Muscle of arm (tissue), 14 donors: ENCODE measurements at places on chromosomes 4 and X. TPM values are rescaled to one million over a fixed set of nuclear protein-coding genes. Genes with fewer than 3 reads are reported as not detected.

The CDX4 gene
- polyA plus RNA-seq: not detected

GRCh38 chr4:11209826-11210225, 218.9 kb downstream of the HS3ST1 start:
- no peak for DNase-seq

DNA sequence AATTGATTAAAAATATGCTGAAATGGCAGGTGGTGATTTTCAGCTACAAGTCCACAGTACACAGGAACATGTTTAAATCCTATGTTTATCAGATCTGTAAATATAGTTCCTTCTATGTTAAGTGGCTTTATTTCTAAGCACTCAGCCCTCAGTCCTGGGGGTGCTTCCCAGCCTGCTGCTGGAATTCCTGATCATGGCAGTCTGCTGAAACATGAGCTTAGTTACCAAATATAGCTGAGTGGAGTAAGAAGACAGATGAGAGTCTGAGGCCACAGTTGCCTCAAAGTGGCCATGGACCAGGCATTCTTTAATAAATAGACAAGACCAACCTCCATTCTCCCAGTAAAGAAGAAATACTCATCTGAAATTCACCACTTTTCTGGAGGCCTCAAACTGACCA, 17.1 kb upstream of the DDX60 start:
- peak; percentile 9 for DNase-seq

- DNase-seq: no peak
Measured at GRCh38 chrX:115318139-115318538, 28.6 kb downstream of the LUZP4 start.

DNA sequence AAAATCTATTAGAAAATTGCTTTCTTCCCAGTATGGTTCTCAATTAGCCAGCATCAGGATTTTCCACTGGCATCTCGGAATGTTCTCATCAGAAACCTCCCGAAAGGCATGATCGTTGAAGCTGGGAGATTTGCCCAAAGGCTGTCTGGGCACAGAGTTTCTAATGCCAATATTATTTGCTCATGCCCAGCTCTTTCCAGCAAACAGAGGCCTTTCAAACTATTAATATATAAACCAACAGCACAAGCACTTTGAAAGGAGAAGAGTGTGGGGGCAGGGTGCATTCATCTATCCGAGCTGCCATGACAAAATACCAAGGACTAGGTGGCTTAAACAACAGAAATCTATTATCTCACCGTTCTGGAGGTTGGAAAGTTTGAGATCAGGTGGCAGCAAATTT, 88.3 kb upstream of the MSX1 start:
- DNase-seq: no peak

GRCh38 chr4:19366916-19367315, 884.8 kb upstream of the SLIT2 start:
- no peak for DNase-seq

- no peak for DNase-seq
Measured at GRCh38 chr4:184511156-184511555, 36.8 kb upstream of the IRF2 start.

- no peak for DNase-seq
Measured at GRCh38 chrX:115029869-115030570, 12.6 kb upstream of the IL13RA2 start.

DNA sequence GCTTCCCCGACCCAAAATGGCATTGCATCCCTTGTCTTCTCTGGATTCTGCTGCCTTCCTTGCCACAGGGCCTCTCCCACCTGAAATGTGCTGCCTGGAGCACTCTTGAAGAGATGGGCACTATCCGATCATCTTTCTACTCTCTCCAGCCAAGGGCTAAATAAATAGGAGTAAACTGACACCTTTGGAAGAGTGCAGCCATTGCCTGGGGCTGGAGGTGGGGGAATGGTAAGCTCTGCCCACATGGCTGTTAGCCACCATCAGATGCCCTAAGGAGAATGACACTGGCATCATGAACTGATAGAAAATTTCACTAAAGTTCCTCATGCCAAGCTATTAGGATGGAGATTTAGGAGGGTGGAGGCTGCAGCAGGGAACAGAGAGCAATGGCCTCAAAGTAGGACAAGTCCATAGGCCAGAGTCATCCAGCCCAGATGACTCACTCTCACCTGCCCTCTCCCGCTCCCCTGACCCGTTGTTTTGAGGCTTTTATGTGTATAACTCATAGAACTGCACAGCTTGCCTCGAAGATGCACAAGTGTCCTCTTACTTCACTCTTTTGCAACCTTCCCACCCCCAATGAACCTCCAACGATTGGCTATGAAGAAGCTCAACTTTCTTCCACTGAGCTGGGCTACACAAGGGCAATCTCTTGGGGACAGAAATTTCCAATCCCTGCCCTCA, 822 bp upstream of the PFKFB1 start:
- DNase-seq: no peak
